Right forelimb (tissue), 1 donor: ENCODE measurements at places on chromosomes 16 and 17.
A peak's percentile ranks its signal among the peaks of the same experiment; 100 is the strongest.

GRCh38 chr17:75060434-75061054 lies 13.5 kb downstream of the KCTD2 start:
- DNase-seq: no peak

GRCh38 chr17:32386844-32387243 lies 36.9 kb downstream of the ZNF207 start:
- no peak for DNase-seq

- no peak for DNase-seq
Observed at GRCh38 chr16:17970816-17971331, 365.7 kb downstream of the NPIPA8 start.

DNA sequence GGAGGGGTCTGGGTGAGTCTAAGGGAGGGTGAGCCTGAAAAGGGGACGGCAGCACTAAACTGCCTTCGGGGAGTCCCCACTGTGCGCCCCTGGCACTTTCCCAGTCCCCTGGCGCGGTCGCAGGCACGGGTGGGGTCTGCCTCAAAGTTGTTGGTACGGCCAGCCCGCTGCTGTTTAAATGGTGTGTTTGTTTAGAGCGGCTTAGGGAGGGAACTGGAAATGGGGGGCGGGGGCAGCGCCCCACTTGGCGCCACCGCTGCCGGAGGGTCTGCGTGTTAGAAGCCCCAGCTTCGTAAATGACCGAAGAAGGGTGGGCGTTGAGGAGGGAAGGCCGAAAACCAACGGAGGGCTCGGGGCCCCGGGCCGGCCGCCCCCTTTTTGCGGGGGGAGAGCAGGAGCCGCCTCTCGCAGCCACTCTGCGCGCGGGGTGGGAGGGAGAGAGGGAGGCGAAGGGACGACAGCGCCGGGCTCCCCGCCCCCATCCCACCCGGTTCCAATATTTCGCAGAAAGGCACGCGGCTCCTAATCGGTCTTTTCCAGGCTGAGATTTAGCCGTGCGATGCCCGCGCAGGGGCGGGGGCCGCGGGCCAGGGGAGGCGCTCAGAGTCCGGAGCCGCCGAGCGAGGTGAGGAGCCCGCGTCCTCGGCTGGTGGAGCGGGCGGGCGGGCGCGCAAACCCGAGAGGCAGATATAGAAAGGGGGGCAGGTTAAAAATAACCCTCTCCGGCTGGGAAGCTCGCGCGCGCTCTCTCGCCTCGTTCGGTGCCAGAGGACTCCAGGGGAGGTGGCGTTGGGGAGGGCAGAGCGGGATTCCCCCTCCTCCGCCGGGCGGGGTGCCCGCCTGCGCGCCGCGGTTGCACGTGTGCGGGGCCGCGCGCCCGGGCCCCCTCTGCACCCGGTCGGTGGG lies 54.9 kb downstream of the SREBF1 start:
- DNase-seq: peak; percentile 88

GRCh38 chr17:82911822-82912221 lies 72.0 kb upstream of the ZNF750 start:
- no peak for DNase-seq

DNA sequence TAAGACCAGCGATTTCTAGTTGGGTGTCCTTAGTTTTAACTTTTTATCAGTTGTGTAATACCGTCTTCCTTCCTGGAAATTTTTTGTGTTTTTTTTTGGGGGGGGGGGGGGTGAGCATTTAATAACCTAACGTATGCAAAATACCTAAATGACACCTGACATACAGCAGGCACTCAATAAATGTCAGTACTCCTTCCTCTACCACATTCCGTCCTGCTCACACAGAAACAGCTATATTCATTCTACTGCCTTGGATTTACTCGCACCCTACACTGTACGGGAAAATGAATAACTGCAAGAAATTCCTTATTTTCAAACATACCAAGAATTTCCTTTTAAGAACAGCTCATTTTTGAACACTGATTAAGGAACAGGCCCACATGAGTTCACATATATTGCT lies 5.3 kb downstream of the XYLT1 start:
- DNase-seq: no peak

- DNase-seq: no peak
Observed at GRCh38 chr16:87076950-87077749, 240.0 kb downstream of the C16orf95 start.

- DNase-seq: no peak
Observed at GRCh38 chr16:54577651-54578128, 291.1 kb upstream of the IRX3 start.

- DNase-seq: no peak
Observed at GRCh38 chr17:54157542-54157941, 334.8 kb downstream of the KIF2B start.
